ENCODE measurements at places on chromosomes 6 and 20.

- DNase-seq: no peak
Measured at GRCh38 chr6:38549180-38549579, 90.5 kb downstream of the BTBD9 start.

GRCh38 chr20:32325706-32326503 lies 32.2 kb upstream of the ASXL1 start:
- no peak for DNase-seq

DNA sequence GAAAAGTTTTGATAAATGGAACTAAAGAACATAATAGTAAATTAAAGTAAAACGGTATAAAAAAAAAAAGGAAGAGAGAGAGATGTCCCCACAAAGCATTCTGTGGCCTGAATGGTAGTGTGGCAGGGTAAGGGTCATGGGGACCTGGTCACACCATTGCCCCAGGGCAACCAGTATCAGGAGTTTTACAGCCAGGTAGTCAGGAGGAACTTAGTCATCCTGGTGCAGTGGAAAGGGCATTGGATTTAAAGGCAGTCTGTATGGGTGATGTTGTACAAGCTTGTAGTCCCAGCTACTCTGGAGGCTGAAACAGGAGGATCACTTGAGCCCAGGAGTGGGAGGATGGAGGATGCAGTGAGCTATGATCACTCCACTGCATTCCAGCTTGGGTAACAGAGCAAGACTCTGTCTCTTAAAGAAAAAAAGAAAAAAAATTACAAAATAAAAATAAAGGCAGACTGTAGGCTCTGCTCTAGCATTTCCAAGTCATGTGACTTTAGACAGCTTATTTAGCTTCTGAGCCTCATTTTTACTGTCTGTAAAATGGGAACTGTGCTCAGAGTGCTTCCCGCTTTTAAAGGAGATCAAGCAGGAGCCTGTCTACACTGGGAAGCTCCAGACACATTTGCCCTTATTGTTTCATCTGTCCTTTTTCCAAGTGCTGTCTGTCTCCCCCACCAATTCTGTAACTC lies 112.8 kb upstream of the ARMC2 start:
- no peak for DNase-seq

DNA sequence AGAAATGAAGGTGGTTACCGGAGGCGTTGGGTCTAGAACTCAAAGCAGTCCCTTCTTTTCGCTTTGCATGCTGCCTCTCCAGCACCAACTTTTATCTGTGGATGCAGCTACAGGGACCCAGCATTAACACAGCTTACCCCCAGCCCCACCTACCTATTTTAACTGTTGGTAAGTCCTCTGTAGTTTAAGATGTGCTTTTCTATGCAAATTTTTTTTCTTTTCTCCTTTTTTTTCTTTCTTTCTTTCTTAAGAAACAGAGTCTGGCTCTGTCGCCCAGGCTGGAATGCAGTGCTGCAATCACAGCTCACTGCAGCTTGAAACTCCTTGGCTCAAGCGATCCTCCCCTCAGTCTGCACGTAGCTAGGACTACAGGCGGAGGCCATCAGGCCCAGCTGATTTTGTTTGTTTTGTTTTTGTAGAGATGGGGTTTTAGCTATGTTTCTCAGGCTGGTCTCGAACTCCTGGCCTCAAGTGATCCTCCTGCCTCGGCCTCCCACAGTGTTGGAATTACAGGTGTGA lies 6.5 kb upstream of the USP45 start:
- no peak for DNase-seq

GRCh38 chr6:85405175-85405852 lies 44.6 kb upstream of the NT5E start:
- DNase-seq: no peak

DNA sequence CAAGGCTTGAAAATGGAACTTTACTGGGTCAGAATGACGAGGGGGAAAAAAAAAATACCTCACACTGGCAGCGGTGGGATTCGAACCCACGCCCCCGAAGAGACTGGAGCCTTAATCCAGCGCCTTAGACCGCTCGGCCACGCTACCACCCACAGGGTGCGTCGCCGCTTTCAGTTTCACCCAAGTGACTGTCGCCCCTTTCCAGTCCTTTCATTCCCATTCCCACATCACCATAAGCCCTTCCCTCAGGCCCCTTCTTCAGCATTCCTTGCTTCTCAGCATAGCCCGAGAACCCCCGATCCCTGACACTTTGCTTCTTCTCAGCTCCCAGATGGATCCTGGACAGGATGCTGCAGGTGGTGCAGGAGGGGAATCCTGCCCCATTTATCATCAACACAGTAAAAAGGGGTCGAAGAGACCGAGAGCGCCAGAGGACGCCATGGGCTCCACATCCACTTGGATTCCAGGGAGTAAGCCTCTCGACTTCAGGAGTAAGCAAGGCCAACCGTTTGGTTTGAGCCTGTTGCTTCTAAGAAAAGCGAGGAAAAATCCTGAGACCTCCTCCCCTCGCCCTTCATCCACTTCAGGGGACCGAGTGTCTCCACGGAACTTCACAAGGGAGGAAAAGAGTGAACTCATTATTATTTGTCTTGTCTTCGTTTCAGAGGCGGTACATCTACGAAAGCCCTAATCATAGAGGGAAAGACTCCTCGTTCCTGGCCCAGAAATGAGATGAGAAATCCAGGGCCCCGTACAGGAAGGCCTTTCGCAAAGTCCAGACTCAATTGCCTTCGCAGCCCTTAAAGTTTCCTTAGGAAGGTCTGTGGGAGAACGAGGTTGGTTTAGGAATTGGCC lies 20.0 kb upstream of the TRIM27 start:
- peak; percentile 22 for DNase-seq

Measured in hypothalamus (tissue), 51 donors.